Gastroesophageal sphincter (tissue), 4 donors: ENCODE measurements at places on chromosomes 11 and 22. TPM values are rescaled to one million over a fixed set of nuclear protein-coding genes. Genes with fewer than 3 reads are reported as not detected.

Gene P2RY2
- 2.5 TPM for total RNA-seq

Gene NXPE2
- 0.19 TPM for total RNA-seq

Gene DDX25
- total RNA-seq: not detected

Gene TBX1
- total RNA-seq: 0.31 TPM

Gene SNX32
- not detected for total RNA-seq

Gene ASPHD2
- total RNA-seq: 1.0 TPM

Gene SMTNL1
- total RNA-seq: not detected

Gene MUC15
- 10.2 TPM for total RNA-seq

Gene SLC29A2
- total RNA-seq: 0.77 TPM

Gene DBX1
- total RNA-seq: not detected
